Erythroblast (primary cell): ENCODE measurements at places on chromosomes 3 and 15.

DNA sequence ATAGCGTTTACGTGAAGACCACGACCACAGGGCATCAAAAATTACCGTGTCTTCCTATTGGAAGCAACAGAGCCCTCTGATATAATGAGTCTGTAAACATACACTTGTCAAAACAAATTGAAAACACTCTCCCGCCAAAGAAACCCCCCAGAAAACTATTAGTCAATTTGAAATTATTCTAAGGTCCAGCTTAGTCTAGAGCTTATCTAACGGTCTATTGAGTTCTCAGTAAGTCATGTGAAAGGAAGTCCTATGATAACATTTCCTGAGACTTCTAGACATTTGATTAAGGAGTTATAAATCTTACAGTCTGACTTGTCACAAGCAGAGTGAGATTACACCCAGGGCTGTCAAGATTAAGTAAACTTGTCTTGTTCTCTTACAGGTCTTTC, 356.3 kb downstream of the FOXP1 start:
- DNase-seq: no peak

DNA sequence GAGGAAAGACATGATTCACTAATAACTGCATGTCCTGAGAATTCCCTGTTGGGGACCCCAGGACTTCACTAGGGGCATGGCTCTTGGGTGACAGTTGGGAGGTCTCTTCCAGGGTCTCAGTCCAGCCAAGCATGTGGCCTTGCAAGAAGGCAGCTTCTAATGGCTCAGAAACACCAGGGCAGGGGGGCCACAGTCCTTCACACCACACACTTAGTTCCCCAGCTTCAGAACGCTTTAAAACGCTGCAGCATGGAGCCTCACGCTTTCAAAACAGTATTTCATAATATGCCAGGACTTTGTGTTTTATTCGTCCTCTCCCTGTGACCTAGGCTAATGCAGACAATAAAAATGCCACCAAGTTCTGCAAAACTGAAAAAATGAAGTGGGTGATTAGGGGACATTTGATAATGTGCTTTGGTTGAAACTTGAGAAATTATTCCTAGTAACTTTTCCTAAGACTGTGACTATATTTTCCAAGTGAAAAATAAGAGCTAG, 48.4 kb upstream of the LIMD1 start:
- DNase-seq: no peak

DNA sequence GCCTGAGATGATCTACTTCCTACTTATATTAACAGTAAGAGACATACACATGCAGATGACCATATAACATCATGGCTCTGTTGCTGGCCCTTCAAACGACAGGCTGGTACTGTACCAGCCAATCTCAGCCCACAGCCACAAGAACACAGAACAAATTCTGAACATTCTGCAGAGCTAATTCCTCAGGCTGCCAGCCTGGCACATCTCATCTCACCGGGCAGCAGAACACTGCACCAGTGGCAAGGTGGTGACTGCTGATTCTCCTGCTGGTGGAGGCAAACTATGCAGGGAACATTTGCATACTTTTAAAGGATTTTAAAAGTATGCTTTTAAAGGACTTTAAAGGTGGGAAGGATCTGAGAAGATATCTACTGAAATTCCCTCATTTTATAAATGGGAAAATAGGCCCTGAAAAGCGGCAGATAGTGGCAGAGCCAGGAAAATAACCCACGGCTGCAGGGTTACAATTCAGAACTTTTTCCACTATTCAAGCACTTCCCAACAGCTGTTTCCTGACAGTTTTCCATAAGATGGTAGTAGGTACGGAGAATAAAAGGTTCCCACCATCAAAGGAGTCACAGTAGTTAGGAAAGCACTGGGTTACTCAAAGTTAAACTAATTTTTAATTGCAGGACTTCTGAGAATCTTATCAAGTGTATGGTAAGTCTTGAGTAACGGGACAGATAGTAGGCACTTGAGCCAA, 37.3 kb downstream of the SUMF1 start:
- DNase-seq: no peak

- DNase-seq: no peak
These were observed 16.5 kb upstream of the HEG1 start for GRCh38 chr3:125072301-125072700.

DNA sequence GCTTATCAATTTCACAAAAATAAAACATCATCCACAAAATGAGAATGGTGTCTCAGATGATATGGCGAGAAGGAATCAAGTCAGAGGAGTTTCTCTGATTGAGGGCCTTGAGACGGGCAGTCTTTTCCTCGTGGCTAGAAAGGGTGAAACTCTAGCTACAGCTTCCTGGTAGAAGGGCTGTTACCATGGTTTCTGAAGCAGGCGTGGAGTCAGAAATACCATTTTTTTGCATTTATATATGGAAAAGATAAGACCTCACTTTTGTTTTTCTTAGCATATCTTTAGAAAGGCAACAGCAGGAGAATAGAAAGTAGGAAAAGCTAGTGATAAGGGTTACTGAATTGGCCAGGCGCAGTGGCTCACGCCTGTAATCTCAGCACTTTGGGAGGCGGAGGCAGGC, 17.3 kb upstream of the SAMD7 start:
- no peak for DNase-seq

GRCh38 chr3:70979983-70980645, 603.4 kb downstream of the FOXP1 start:
- DNase-seq: no peak

- DNase-seq: no peak
These were observed 185.7 kb downstream of the CGGBP1 start for GRCh38 chr3:87873136-87873535.

- no peak for DNase-seq
These were observed 42.4 kb upstream of the RHO start for GRCh38 chr3:129485721-129486663.

DNA sequence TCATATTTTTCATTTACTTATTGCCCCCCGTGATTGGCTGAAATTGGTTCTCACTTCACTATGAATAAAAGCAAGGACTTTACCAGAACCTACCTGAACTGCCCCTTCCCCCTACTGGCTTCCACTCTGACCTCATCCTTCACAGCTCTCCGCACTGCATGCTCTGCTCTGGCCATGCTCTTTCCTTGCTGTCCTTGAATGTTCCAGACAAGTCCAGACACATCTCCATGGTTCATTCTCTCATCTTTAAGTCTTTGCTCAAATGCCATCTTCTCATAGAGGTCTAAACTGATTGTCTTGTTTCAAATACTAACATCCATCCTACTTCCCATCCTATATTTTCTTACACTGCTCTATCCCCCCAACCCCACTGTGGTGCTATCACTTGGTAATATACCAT, 129.4 kb downstream of the CHST2 start:
- DNase-seq: no peak

DNA sequence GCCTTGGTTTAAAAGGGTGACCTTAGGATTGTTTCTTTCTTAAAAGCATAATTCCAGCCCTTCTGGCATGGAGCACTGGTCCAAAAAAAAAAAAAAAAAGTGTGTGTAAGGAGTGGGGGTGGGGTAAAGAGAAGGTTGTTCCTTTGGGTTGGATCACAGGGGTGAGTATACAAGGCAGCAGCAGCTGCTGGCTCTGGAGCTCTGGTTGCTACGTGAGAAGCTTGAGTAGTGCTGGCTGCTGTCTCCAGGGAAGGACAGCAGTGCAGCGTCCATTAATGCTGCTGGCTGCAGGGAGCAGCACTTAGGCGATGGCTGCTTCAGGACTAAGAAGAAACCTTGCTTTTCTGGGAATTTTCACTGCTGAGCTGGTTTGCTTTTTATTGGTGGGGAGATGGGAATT, 2.3 kb downstream of the SETD5 start:
- DNase-seq: peak; percentile 72
